Activated naive CD8-positive, alpha-beta T cell treated with anti-CD3 and anti-CD28 coated beads, Interleukin-2, amount 10 ng/mL, durations not matched to agents 7 days and 5 days (primary cell): ENCODE measurements at places on chromosomes 6 and 20. TPM values are rescaled to one million over a fixed set of nuclear protein-coding genes. Genes with fewer than 3 reads are reported as not detected.
A peak's percentile ranks its signal among the peaks of the same experiment; 100 is the strongest.

Gene TAF4
- total RNA-seq: 22.6 TPM

DNA sequence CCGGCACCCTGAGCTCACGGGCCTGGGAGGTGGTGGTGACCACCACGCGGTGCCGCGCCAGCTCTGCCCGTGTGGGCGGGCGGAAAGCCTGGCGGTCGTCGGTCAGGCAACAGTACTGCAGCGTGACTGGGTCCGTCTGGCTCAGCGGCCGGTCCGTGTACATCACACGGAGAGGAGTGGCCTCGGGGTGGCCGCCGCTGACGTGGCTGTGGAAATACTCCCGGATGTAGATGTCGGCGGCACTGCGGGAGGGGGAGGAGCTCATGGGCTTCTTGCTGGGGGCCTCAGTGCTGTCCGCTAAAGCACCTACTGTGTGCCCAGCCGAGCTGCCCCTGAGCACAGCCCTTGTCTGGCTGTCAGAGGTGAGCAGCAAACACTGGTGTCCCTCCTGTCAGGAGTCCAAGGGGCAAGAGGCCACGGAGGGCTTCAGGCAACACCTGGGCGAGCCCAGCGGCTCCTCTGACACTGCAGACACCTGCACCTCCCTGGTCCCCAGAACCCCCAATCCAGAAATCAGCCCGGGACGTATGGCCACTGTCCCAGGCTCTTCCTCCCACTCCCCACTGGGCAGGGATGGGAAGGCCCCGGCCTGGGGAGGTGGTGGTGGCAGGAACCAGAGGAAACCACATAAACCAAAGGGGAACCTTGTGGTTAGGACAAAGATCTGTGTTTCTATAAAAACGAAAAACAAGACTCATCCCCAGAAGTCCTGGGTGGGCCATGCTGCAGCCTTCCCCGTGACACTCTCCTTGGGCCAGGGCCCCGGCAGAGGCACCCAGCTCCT, 6.5 kb downstream of the HELZ2 start:
- H3K4me3 ChIP-seq: peak overlapping the region; percentile 64
- DNase-seq: peak; percentile 74
- H3K27ac ChIP-seq: peak overlapping the region; percentile 78
- H3K27me3 ChIP-seq: no peaks in the 10 kb centered on the region

DNA sequence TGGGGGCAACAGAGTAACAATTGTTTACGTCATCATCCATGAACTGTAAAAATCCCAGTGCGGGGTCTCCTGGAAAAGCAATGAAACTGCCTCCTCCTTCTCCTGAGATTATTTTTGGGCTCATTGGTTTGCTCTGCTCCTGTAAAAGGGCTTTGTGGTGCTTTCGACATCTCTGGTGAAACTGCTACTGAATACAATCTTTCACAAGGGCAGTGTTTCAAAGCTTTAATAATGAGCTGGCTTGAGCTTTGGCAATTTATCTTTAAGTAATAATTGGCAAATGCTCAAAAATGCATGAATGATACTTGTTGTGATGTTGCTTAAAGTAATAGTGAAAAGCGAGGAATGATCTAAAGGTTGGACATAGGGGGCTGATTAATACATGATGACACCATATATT, 43.5 kb upstream of the ENPP1 start:
- H3K4me1 ChIP-seq: no peaks in the 10 kb centered on the region
- DNase-seq: no peak
- no peak overlapping the region for H3K4me3 ChIP-seq
- H3K36me3 ChIP-seq: no peaks in the 10 kb centered on the region
- peaks cover 18% of the 10 kb centered on the region for H3K27me3 ChIP-seq
- no peak overlapping the region for H3K27ac ChIP-seq

- no peaks in the 10 kb centered on the region for H3K4me1 ChIP-seq
- H3K4me3 ChIP-seq: no peak overlapping the region
- H3K27ac ChIP-seq: no peak overlapping the region
These were observed 178.2 kb downstream of the HDGFL1 start for GRCh38 chr6:22747571-22747970.

GRCh38 chr6:88761237-88762031, 202.0 kb downstream of the RNGTT start:
- no peak overlapping the region for H3K4me3 ChIP-seq
- peaks cover 9% of the 10 kb centered on the region for H3K36me3 ChIP-seq
- no peak overlapping the region for H3K27ac ChIP-seq
- peaks cover 1% of the 10 kb centered on the region for H3K4me1 ChIP-seq
- no peaks in the 10 kb centered on the region for H3K27me3 ChIP-seq
